ENCODE measurements at places on chromosomes 2 and 18. TPM values are rescaled to one million over a fixed set of nuclear protein-coding genes. Genes with fewer than 3 reads are reported as not detected.

The PMS1 gene
- 45.0 TPM for total RNA-seq

DNA sequence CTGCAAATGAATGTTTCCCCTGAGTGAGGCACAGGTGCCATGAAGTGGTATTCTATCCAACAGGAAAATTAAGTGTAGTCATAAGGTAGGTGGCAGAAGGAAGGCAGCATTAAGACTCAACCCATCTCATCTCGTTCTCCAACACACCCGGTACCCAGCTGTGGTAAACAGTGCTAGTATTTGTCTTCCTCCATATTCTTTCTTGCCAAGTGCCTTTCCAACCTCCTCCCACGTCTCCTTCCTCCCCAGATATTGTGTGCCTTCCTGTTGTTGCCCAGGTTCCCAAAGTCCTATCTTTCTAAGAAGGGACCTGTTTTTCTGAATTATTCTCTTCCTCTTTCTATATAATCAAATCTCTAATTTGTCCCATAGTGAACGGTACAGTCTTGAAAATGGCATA, 83.5 kb downstream of the CRIM1 start:
- DNase-seq = no peak

DNA sequence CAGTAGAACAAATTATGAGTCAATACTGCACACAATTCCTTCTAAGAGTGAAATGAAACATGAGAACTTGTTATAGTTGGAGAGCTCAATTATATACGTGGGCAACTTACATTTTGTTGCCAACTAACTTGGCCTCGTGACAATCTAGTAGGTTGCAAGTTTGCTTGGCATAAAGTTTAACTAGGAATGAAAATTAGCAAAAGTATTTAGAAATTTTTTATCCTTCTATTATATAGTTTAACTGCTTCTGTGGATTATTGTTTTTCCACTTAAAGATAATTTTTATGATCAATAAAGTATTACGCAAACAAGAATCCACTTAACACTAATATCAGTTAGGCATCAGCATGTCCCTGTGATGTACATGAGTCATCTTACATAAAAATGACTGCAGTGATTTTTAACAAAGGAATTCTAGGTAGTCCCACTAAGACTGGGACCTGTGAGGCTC, 41.1 kb downstream of the FAM124B start:
- no peak for DNase-seq

The DBI gene
- 134 TPM for total RNA-seq

The DUSP19 gene
- 1.6 TPM for total RNA-seq

- DNase-seq = no peak
Measured at GRCh38 chr18:10229458-10229857, 225.0 kb upstream of the APCDD1 start.

DNA sequence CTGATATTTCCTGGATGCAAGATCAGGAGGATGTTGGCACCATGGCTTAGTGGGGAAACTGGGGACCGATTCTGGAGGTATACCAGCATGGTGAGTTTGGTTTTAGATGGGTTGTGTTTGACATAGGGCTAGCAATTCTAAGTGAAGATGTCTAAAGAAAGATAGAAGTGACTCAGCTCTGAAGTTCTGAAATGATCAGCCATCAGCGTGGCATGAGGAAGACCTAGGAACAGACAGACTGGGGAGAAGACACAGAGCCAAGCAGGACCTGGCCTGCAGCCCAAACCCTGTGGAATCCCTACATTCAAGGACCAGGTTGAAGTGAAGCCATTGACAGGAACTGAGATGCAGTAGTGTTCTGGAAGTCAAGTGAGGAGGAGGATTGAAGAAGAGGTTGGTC, 39.8 kb downstream of the HRH4 start:
- no peak for DNase-seq

DNA sequence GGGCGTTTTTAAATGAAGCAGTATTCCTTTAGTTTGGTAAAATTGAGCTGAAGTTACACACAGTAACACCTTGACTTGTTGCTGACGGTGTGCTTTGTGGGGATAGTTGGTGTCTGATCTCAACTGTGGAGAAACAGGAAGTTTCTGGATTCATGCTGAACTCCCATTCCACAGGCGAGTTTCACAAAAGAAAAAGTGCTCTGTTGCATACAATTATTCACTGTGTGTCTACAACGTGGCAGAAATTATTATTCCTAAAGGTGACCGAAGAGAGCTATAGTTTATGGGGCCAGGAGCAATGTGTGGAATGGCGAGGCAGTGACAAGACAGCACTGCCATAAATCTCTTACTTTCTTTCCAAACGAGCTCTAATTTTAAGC, 463 bp upstream of the CABYR start:
- no peak for DNase-seq

DNA sequence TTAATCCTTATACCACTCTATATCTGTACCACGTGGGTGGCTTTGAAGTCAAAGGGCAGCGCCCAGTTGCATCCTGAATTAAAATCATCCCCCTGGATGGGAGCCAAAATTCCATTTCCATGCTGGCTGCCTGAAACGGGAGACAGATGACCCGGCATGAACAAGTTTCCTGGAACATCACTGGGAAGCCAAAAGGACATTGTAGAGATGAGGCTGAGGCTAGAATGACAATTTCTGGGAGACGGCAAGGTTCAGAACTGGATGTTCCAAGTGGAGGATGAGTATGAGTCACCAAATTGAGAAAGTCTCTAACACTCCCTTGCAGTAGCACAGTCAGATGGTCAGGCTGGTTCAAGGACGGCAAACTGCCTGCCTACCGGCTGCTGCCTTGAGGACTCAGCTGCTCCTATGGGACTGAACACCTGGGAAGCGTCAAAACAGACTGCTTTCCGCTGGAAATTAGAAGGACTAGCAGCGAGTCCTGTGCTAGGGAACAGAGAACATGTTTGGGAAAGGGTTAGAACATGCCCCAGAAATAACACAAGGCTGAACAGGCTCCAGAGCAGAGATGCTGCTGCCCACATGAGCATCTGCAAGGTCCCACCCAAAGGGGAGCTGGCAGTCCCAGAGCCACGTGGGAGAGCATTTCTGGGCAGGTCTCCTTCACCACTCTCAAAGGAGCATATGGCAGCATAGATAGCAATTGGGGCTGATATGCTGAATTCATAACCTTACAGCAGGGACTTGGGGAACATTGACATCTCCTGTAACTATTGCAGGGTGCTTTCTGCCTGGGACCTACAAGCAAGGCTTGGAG, 32.0 kb downstream of the YPEL5 start:
- no peak for DNase-seq

- DNase-seq = no peak
Measured at GRCh38 chr2:62055724-62056336, 140.1 kb upstream of the B3GNT2 start.

The POLE4 gene
- 22.1 TPM for total RNA-seq

GRCh38 chr2:125405816-125406215, 1250.1 kb upstream of the GYPC start:
- DNase-seq = no peak

Measured in glutamatergic neuron (in vitro differentiated cells).